Muscle of leg (tissue), 16 donors: ENCODE measurements at places on chromosomes 11 and 22. TPM values are rescaled to one million over a fixed set of nuclear protein-coding genes. Genes with fewer than 3 reads are reported as not detected.

The NUMA1 gene
- 145 TPM for polyA plus RNA-seq

The DDI1 gene
- polyA plus RNA-seq: not detected

The LRP5 gene
- polyA plus RNA-seq: 52.1 TPM

The PDE2A gene
- polyA plus RNA-seq: 14.8 TPM

The KRTAP5-3 gene
- not detected for polyA plus RNA-seq

The PTPRCAP gene
- 1.3 TPM for polyA plus RNA-seq

The PGA5 gene
- polyA plus RNA-seq: 1.2 TPM

The RAPSN gene
- 113 TPM for polyA plus RNA-seq

The YPEL4 gene
- polyA plus RNA-seq: 2.1 TPM

The OR8B4 gene
- not detected for polyA plus RNA-seq

The TIMM10B gene
- polyA plus RNA-seq: 16.8 TPM

The FADD gene
- 12.8 TPM for polyA plus RNA-seq

The HNRNPUL2 gene
- polyA plus RNA-seq: 48.2 TPM

The CHADL gene
- 3.8 TPM for polyA plus RNA-seq

The PGM2L1 gene
- polyA plus RNA-seq: 4.2 TPM

The OR56A1 gene
- polyA plus RNA-seq: 0.06 TPM

The UPK3A gene
- polyA plus RNA-seq: 0.19 TPM

The SCN3B gene
- polyA plus RNA-seq: 26.4 TPM

The MPZL3 gene
- 0.65 TPM for polyA plus RNA-seq

The KDM4D gene
- polyA plus RNA-seq: 1.4 TPM

The MMP7 gene
- polyA plus RNA-seq: not detected

The CATSPERZ gene
- not detected for polyA plus RNA-seq

The CYP2D6 gene
- polyA plus RNA-seq: 0.99 TPM

The APOBEC3B gene
- polyA plus RNA-seq: 6.6 TPM

The LRRC10B gene
- 0.23 TPM for polyA plus RNA-seq

The CALCA gene
- polyA plus RNA-seq: not detected

The SCGB2A2 gene
- polyA plus RNA-seq: not detected

The TMEM126A gene
- polyA plus RNA-seq: 34.1 TPM

The DNHD1 gene
- polyA plus RNA-seq: 6.8 TPM

The CHCHD10 gene
- polyA plus RNA-seq: 78.7 TPM

The OR5P2 gene
- polyA plus RNA-seq: not detected

The TRIM6 gene
- 1.3 TPM for polyA plus RNA-seq

The ARVCF gene
- 60.7 TPM for polyA plus RNA-seq

The KRTAP5-9 gene
- polyA plus RNA-seq: 0.24 TPM

The SLC17A6 gene
- not detected for polyA plus RNA-seq
